ENCODE measurements at places on chromosomes 13 and 19.

DNA sequence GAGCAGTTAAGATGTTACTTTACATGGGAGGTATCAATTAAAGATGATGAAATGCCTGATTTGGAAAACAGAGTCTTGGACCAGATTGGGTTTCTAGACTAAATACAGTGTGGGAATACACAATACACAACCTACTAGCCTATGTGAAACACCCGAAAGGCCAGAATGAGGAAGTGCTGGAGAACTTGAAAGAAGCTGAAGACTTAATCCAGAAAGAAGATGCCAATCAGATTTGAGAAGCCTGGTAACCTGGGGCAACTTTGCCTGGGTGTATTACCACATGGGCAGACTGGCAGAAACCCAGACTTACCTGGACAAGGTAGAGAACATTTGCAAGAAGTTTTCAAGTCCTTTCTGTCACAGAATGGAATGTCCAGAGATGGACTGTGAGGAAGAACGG, 43.2 kb downstream of the N4BP2L1 start:
- no peak for DNase-seq

DNA sequence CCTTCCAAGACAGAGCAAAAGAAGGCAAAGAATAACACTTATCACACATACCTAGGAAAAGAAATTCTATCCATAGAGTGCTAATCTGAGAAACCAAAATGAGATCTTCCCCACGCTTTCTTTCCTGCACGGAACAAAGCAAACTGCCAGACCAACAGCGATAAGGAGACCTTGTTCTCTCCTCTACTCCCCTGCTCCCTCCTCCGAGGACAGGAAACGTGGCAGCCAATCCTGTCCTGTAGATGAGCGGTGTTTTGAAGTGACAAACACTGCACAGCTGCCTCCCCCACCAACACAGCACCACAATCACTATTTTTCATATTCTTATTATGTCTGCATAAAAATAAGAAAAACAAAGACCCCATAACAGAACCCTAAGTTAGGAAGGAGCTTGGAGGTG, 113.9 kb upstream of the IRS2 start:
- no peak for DNase-seq

DNA sequence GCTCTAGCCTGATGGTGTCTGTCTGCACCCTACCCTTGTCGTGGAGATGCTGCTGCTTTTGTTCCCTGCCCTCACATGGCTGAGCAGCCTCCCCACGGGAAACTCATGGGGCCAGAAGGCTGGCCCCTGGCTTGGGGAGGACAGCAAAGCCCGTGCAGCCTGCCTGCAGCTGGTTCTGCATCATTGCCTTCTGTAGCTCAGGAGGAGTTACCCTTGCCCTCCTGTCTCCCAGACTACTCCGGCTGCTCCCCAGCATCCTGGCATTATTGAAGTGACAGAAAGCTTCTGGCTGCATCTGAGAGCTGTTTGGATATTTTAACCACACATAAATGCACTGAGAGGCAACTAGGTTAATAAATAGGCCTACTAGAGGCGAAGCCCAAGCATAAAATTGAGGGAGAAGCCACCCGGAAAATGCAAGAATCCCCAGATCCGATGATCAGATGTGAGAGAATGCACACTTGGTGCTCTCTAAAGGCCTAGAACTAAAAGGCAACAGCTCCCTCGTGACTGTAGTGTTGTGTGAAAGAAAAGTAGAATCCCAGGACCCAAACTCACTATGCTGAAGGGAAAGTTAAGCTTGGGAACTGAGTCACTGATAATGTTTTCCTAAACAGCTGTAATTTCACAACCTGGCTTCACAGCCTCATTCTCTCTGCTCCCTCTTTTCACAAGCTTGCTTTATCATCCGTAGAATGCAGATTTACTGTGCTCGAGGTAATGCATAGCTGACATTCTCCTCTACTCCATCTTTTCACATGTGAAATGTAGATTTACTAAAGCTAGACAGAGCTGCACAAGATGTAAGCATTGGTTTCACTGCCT, 110.8 kb downstream of the TNFRSF19 start:
- no peak for DNase-seq

GRCh38 chr13:109880371-109881346, 94.3 kb upstream of the IRS2 start:
- no peak for DNase-seq

DNA sequence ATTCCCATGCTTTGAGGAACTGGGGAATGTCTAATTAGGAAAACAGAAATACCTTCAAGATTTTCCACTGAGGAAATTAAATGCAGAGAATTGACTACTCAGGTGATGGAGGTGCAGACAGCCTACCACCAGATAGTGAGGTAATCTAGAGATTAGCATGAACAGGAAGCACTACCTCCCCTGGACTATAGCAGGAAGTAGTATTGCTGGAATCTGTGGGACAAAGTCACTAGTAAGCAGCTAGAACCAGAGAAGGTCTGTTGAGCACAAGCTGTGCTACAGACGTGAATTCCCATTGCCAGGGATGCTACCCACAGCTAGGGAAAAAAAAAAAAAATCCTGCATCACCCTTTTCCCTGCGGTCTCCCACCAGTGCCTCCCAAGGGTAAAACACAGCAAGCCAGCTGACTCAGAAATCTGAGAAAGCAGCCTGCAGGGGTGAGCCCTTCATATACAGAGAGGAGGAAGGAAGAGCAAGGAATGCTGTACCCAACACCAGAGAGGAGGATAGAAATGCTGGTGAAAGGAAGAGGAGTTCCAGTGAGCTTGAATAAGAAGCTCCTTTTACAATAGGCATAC, 10.2 kb downstream of the ENOX1 start:
- no peak for DNase-seq

DNA sequence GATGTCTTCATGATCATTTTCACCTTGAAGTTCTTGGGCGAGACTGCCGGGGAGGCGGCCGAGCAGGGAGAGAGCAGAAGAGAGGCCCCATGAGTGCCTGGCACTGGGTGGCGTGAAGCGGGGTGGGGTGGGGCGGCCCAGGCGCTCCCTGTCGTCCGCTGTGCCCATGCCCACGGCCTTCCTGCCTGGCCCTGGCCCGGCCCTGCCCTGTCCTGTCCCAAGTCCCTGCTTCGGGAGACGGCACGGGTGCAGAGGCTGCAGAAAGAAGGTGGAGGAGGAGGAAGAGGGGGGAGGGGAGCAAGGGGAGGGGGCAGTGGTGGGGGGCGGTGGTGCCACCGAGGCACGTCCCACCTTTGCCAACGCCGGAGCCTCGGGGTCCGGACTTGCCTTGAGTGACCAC, 118.4 kb downstream of the PTPRS start:
- no peak for DNase-seq

DNA sequence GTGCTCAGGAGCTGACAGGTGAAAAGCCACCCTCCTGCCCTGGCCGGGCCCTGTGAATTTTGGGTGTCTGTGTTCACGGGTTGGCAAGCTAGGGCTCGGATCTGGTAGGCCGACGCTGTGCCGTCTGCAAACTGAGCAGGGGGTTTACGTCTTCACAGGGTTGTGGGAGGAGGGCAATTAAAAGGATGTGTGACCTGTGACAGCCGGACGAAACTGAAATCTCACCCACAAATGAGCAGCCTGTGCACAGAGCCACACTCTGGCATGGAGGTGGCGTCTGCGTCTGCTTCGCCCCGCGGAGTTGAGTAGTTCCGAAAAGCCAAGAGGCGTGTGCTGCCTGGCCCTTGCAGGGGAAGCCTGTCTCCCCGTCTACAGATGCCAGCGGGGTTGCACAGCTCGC, 117.3 kb downstream of the KDM4B start:
- no peak for DNase-seq

- no peak for DNase-seq
Measured at GRCh38 chr19:13840305-13841085, 36.4 kb upstream of the NANOS3 start.

- no peak for DNase-seq
Measured at GRCh38 chr19:13899393-13899792, 6.5 kb downstream of the BRME1 start.

DNA sequence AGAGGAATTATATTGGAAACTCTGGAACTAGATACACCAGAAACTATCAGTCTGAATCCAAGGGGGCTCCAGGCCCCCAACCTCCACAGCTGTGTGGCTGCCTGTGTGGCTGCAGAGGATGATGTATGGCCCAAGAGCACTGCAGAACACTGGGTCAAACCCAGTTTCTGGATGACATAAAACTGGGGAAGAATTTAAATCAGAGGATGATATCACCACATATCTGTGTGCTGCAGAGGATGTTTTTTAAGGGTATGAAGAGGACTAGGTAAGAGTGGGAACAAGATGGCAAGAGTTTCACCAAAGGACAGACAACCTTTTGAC, 226.4 kb downstream of the SUCLA2 start:
- DNase-seq: no peak

GRCh38 chr19:16070366-16070990, 5.8 kb upstream of the TPM4 start:
- no peak for DNase-seq

- no peak for DNase-seq
Measured at GRCh38 chr13:98917116-98917515, 60.7 kb downstream of the DOCK9 start.

Data from AG09319 (cell line).